ENCODE measurements at places on chromosomes 4 and X. TPM values are rescaled to one million over a fixed set of nuclear protein-coding genes. Genes with fewer than 3 reads are reported as not detected.

Gene SPANXA1
- total RNA-seq: not detected

Gene SMIM14
- total RNA-seq: 8.6 TPM

Gene RADX
- 9.2 TPM for total RNA-seq

Gene NMU
- total RNA-seq: 0.82 TPM

Gene SLITRK4
- not detected for total RNA-seq

Gene PRDM5
- total RNA-seq: 0.60 TPM

Gene REELD1
- 0.79 TPM for total RNA-seq

Gene ADH7
- total RNA-seq: not detected

Gene DUX4
- not detected for total RNA-seq

Gene MAOB
- total RNA-seq: 0.10 TPM

Gene IL15
- total RNA-seq: 2.1 TPM

Gene ARMCX1
- 3.3 TPM for total RNA-seq

Gene SORCS2
- 0.07 TPM for total RNA-seq

Gene EGFL6
- total RNA-seq: 2.4 TPM

Gene ABLIM2
- total RNA-seq: 0.60 TPM

All from activated T-cell treated with anti-CD3 and anti-CD28 coated beads, Interleukin-2, amount 50 U/mL, for 72 hours (primary cell).